ENCODE measurements at places on chromosomes 5 and 9.

DNA sequence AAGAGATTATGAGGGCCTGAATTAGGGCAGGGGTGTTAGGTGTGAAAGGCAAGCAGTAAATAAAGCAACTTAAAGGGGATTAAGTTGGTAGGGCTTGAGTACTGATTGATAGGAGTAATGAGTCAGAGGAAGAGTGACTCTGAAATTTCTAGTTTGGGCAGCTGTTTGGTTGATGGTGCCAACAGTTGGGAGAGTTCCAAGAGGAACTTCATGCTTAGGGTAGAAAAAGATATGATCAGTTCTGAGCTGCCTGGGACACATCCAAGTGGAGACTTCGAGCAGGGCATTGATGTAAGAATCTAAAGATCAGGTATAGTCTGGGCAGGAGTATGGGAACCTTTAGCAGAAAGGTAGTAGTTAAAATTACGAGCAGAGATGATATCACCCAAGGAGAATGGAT, 10.2 kb downstream of the MAMDC2 start:
- no peak for DNase-seq

- no peak for DNase-seq
Measured at GRCh38 chr5:116730185-116730584, 155.6 kb upstream of the SEMA6A start.

DNA sequence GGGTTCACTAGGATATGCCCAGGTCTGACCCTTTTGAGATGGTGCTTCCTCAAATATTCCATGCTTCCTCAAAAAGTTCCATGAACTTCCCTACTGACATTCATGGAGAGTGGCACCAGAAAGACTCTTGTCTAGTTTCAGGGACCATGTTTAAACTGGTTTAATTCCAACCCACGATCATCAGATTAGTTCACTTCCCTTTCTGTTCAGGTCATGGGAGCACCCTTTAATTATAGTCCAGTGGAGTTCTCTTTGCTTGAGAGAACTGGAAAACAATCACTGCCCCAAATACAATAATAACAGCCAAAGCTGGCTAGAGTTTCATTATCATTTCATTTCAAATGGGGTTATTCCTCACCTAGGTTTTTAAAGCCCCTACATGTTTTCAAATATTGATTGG, 9.7 kb upstream of the ERBIN start:
- DNase-seq, result no peak

- DNase-seq, result no peak
Measured at GRCh38 chr5:135442431-135443160, 4.6 kb downstream of the DCANP1 start.

DNA sequence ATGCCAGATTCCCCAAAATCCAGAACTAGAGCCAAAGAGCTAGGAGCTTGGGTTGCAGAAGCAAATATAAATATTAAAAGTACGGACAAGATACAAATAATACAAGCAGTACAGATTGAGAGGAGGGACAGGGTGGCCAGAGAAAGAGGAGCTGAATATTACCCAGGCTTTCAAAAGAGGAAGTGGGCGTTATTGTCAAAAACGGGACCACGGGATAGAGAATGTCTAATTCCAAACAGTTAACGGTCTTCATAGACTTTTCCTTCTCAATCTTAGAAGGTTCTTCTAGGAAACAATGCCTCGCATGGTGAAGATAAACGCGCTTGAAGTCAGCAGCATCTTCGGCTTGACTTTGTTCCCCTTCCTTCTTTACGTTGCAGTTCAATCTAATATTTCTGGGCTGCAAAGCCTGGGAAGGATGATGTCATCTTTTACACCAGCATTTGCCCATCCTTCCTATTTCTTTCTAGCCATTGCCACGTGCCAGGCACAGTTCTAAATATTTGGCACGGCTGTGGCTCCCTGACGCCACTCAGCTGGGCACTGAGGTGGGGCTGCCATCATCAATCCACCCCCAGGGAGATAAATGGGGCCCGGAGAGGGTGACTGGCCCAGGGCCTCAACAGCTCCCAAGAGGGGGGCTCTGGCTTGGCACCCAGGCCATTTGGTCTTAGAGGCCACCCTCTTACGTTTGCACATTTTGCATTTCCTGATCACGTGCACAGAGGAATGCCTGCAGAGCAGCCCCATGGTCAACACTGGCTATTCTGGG, 16.3 kb upstream of the OLFM1 start:
- DNase-seq, result no peak

GRCh38 chr9:136581614-136582447, 36.0 kb upstream of the NOTCH1 start:
- no peak for DNase-seq

- DNase-seq, result no peak
Measured at GRCh38 chr5:86125731-86126601, 491.8 kb upstream of the COX7C start.

DNA sequence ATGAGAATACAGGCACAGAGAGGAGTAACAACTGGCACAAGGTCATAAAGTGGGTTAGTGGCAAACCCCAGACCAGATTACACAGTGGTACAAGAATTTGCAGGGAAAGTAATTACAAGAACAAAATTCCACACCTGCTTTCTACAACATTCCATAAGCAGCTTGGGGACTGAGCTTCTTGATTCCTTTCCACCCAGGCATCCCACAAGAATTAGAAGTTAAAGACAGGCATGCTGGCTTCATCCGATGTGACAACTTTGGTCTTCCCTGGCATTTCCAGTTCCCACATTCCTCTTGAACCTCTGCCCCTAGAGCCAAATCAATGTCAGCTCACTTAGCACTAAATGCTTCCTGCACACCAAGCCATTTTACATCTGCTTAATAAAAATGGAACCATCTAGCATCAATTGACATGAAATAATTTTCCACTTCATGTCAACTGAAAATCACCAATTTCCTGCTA, 435.8 kb upstream of the PAPPA start:
- DNase-seq, result no peak

- no peak for DNase-seq
Measured at GRCh38 chr5:95863383-95863757, 40.8 kb upstream of the GLRX start.

DNA sequence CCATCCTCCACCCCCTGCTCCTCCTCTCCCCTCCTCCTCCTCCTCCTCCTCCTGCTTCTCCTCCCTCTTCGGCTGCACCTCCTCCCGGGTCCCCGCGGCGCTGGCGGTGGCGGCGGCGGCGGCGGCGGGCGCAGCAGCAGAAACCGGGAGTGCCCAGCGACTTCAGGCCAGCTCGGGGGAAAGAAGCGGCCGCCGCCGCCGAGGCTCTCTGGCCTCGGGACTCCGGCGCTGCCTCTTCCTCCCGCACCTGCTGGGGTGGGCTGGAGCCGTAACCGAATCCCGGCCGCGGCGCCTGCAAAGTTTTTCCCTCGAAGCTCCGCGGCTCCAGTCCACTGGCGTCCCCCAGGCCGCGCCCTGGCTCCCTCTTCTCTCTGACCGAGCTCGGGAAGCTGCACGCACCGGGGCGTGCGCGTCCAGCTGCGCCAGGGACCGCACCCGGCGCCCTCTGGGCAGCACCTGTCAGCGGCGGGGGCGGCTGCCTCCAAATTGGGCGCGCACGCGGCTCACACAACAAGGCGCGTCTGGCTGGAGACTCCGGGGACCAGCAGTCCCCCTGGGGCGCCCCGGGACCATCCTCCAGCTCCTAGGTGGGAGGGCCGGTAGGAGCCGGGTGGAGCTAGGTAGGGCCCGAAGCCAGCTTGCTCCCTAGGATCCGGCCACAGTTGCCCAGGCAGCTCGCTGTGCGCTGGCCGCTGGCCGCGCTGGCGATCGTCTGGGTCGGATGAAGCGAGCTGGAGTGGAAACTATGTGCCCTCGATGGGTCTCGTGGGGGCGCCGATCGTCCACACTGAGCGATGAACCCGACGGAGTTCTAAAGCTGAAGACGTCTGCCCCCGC, at the start of gene MCTP1:
Gene MCTP1, minus strand, starts transcription at position 523 of the 837 bp plus-strand sequence.
- no peak for DNase-seq

DNA sequence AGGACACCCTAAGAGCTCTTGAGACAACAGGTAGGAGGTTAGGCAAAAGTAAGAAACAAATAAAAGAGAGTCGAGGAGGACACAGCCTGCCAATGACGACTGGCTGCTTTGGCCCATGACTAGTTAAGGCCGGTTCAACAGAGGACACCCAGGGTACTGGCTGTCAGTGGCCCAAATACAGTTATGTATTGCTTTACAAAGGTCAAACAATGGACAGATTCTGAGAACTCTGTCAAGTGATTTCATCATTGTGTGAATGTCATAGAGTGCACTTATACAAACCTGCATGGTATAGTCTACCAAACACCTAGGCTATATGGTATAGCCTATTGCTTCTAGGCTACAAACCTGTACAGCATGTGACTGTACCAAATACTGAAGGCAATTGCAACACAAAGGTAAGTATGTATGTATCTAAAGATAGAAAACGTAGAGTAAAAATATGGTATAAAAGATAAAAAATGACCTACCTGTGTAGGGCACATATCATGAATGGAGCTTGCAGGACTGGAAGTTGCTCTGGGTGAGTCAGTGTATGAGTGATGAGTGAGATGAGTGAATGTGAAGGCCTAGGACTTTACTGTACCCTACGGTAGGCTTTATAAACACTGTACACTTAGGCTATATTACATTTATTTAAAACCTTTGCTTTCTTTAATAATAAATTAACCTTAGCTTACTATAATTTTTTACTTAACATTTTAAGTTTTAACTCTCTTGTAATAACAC, 6.5 kb upstream of the FAM81B start:
- no peak for DNase-seq

GRCh38 chr5:103561685-103562452, 720 bp downstream of the NUDT12 start:
- DNase-seq, result no peak

DNA sequence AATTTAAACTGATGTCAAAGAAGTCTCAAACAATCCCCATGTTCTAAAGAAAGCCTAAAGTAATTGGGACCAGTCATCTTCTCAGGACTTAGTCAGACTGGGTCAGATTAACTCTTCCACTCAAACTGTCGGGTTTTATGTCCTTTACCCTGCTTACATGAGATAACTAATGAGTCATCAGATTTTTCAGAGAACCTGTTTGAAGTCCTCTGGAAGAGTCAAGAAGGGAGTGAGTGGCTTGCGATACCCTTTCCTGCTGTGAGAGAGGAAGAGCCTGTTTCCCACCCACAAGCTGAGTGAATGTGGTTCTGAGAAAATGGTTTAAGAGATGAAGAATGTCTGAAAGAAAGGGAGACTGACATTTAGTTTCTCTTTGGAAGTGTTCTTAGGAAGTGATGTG, 1866.7 kb upstream of the C9orf72 start:
- no peak for DNase-seq

DNA sequence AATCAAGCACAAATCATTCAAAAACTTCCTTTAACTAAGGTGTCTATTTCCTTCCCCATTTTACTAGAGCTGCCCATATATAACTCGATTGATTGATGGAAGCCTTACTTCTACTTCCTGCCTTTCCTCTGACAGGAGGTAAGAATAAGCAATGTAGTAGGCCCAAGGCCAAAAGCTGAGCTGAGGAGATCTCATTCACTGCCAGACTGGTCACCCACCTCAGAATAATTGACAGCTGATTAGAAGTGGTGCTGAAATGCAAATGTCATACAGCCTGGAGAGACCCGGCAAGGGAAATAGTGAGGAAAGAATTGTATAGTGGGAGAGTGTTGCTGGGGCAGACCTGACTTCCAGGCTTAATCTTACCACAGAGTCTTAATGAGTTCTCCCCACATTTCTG, 239.9 kb downstream of the SAXO1 start:
- no peak for DNase-seq

DNA sequence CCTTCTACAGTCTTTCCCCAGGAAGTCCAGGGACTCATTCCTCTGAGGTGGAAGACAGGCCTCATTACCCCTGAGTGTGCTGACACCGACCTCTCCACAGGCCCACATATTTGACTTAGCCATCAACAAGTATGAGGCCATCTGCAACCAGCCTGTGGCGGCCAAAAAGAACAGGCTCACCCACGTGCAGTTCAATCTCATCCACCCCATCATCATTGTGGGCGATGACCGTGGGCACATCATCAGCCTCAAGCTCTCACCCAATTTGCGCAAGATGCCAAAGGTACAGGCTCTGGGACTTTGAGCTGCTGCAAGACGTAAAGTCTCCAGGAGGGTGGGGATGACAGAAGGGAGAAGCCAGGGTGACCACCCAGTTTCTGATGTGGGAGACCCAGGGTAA, 5.6 kb downstream of the ENHO start:
- DNase-seq, result no peak

DNA sequence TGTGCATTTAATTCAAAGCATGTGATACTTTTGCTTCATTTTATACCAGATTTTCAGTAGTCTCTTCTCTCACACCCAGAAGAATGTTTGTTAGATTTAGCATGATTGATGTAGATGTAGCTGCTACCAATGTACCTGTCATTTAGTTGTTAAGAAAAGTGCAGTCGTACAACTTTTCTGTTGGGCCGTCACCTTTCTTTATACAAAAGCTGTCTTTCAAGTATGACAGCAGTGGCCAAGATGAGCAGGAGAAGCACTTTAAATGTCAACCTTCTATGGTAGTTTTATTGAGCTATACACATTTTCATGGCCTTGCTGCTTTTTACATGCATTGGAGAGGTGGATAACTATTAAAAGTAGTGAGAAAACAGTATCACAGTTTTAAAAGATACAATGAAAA, 77.7 kb upstream of the PTPRD start:
- DNase-seq, result no peak

GRCh38 chr9:89116064-89116804, 62.4 kb downstream of the SHC3 start:
- no peak for DNase-seq

DNA sequence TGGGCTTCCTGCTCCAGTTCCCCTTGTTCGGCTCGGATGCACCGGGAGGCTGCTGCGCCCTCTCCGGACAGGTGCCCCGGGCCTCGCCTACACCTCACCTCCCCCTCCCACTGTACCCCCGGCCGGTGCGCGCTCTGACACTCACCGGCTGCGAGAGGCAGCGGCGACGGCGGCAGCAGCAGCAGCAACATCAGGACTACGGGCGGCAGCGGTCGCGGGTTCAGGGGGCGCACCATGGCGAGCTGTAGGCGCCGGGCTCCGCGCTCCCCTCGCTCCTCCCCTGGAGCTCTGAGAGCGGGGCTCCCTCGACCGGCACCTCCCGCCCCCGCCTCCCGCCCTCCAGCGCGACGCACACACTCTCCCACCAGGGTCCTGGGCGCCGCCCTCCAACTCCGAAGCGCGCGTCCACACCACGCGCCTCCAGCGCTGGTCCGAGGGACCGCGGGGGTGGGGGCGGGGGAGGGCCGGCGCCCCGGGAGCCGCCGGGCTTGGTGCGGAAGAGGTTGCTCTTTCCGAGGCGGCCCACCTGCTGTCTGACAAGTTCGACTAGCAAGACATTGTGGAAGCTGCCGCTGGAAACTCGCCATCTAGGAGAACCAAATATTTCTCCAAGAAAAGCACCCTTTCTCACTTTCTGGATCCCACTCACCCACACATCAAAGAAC, at the start of gene GFRA3:
Gene GFRA3, minus strand, starts transcription at position 433 of the 665 bp plus-strand sequence. Its CDS starts 197 bp downstream, at position 236.
- no peak for DNase-seq

GRCh38 chr5:6578676-6579343, 54.0 kb downstream of the NSUN2 start:
- no peak for DNase-seq

GRCh38 chr9:133114886-133115603, 6.0 kb downstream of the RALGDS start:
- no peak for DNase-seq

- DNase-seq, result no peak
Measured at GRCh38 chr5:76125346-76125745, 42.2 kb downstream of the SV2C start.

GRCh38 chr9:97110696-97111095, 71.8 kb upstream of the CTSV start:
- no peak for DNase-seq

Measured in stimulated activated CD8-positive, alpha-beta memory T cell treated with anti-CD3 and anti-CD28 coated beads, Interleukin-15, amount 100 ng/mL, for 4 hours (primary cell).